ENCODE measurements at places on chromosomes 7 and 10.

- DNase-seq, result peak; percentile 37
Observed at GRCh38 chr7:138978541-138979184, 2.5 kb downstream of the KIAA1549 start.

DNA sequence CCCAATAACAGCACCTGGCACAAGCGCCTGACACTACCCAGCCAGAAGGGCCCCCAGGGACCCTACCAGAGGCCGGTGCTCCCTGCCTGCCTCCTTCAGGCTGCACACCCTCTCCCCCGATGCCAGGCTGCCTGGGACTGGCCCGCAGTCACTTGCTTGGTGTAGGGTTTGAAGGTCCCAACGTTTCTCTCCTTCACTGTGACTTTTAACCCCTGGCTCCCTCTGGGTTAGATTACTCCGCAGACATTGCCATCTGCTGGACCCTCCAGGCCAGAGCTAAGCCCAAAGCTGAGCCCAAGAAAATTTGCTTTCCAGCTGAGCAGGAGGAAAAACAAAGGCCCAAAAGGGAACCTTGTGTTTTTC is 6.9 kb downstream of the CDHR1 start:
- DNase-seq, result no peak

DNA sequence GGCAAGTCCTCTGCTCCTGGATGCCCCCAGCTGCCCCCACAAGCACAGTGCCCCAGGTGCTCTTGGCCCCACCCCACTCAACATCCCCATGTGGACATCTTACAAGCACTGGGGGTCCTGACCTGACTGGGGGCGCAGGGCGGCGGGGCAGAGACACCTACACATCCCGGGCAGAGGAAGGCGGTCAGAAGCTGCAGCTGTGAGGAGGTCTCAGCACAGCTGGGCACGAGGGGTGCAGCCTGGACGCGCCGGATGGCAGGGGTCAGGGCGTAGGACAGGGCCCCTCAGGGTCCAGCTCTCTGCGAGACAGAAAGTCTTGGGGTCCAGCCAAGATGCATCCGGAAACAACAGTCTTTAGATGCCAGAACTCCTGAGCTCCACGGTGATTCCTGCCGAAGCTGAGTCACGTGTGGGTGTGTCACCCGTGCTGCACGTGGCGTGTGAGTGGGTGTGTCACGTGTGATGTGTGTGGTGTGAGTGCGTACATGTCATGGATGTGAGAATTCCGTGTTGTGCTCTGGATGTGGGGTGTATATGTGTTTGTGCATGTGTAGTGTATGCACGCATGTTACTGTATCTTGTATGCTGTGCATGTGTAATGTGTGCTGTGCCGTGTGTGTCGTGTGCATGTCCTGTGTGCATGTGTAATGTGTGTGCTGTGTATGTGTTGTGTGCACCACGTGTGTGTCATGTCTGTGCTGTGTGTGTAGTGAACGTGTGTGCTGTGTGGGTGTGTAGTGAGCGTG is 5.1 kb downstream of the VENTX start:
- DNase-seq, result no peak

GRCh38 chr7:133945497-133945896 is 181.6 kb upstream of the LRGUK start:
- DNase-seq, result no peak

DNA sequence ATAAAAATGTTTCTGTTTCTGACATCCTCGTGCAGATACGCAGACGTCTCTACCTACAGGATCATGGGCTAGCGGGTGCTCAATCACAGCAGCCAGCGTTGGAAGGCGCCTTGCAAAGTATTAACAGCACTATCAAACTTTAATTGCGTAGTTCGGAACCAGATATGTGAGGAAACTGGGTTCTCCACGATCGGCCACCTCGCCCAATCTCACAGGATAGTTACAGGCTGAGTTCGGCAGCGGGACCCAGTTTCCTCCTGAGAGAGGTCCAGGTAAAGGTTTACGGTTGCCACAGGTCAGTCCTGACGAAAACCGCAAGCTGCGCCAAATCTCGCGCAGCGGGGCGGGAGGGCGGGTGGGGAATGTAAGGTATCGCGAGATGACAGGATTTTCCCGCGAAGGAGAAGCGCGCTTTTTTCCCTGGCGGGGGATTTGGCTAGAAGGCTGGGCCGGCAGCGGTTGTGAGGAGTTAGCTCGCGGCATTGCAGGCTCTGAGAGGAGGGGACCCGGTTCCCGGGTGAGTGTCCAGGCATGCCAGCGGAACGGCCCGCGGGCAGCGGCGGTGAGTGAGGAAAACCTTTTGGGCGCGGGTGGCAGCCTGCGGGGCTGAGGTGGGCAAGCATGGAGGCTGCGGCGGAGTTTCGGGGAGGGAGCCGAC is at the start of gene HELLS:
Gene HELLS, plus strand, starts transcription at position 398 of the 658 bp plus-strand sequence. Its CDS starts 134 bp downstream, at position 532.
- peak; percentile 82 for DNase-seq

DNA sequence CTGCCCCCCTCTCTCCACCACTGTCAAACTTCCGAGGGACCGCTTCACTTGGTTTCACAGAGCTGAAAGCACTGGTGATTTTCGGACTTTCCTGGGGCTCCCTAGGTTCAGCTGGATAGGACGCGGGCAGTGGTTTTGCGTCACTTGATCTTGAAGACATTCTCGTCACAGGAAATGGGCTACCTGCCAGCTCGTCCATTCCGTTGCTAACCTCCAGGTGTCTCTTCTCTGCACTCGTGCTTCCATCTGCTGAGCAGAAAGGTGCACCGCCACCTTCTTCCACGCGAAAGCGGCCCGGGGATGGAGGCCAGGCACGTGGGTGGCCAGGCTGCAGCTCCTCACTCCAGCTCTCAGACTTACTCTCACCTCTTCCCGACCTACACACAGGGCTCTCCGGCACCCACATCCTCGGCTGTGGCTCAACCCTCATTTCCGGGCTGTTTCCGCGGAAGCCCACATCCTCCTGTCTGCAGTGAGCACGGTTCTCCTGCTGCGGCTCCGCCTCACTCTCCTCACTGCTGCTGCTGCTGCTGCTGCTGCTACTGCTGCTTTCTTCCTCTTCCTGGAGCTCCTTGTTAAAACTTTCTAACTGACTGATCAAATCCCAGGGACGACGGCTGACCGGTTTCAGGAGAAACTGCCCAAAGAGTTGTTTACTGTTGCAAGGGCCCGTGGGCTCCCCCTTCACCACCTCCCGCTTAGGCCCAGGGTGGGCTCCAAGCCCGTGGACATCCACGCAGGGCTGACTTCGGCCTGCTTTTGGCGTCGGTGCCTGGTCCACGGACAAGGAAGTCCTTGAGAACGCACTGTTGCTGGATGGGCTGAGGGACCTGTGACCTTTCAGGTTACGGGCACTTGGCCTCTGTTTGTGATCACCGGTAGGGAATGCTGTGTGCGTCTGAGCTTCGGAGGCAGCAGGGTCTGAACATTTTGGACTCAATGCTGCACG is 32.1 kb downstream of the JCAD start:
- peak; percentile 20 for DNase-seq

DNA sequence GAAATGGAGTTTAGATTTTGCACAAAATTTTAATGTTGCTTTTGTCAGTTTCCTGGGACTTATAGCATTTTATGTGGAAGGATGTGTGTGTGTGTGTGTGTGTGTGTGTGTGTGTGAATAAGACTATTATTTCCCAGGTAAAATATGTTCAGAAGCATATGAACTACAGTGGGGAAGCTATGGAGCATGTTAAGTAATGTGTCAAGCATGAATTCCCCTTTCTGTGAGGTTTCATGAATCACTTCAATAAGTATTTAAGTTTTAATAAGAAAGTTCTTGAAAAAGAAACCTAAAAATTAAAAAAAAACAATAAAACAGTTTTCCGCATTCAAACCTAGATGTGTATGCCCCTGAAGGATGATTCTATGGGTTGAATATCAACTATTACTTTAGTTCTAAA is 693 bp downstream of the CREB5 start:
- DNase-seq, result no peak

- DNase-seq, result no peak
Observed at GRCh38 chr10:27890971-27891370, 107.9 kb downstream of the ODAD2 start.

DNA sequence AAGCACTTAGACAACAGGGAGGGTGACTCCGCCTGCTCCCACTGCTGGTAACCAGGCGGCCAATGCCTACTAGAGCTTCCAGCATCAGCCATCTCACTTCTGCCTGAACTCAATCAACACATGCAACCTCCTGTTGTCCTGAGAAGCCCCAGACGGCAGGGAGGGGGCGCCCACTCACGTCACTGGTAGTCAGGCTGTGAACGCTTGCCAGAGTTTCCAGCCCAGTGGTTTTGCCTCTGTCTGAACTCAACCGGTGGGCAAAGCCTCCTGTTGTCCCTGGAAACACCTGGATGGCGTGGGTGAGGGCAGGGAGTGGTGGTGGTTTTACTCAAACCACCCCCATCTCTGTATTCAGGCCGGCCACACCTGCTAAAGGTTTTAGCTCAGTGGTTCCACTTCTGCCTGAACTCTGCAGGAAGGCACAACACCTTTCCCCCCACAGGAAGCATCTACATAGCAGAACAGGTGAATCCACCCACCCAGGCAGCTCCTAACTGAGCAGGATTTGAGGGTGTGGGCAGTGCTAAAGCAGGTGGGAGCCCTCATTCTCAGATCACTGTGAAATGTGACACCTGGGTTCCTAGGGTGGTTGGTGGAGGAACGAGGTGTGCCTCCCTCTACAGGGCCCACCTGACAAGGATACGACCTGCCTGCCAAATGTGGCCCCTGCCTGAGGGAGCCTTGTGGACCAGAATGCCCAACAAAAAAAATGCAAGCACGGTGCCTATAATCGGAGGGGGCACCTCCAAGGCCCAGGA is 563.0 kb upstream of the SEMA3D start:
- no peak for DNase-seq

Data from DMS153 (cell line).